Choroid plexus epithelial cell (primary cell): ENCODE measurements at places on chromosomes 5 and 9.

DNA sequence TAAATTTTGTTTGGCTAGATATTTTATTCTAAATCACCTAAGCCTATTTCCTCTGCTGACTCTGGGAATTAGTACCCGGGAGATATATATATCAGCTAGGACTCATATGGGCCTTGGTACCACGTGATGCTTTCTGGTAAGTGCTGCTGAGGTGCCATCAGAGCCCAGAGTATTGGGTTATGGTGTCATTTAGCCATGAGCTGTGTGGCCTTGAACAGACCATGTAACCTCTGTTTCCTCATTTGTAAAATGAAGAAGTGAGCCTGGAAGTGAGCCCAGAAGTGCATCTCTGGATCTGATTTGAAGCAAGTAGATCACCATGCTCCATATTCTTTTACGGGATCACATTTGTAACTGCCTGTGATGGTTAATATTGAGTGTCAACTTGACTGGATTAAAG, 126.1 kb downstream of the GPBP1 start:
- DNase-seq = no peak

DNA sequence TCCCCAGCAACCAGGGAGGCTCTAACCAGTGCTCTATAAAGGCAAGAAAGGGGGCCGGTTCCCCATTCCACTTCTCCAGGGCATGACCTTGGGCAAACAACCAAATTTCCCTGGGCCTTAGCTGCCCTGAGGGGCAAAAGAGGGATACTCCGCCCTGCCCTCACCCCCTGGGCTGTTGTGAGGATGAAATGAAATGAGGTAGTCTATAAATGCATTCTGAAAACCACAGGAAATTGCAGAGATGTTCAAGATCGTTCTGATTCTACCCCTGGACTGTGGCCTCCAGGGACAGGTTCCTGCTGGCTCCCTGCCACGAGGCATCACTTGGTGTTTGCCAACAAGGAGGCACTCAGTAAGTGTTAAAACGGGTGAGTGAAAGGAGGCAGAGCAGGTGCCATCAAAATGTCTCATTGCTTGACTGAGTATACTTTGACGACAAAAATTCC, 5.7 kb downstream of the RAPGEF1 start:
- no peak for DNase-seq

DNA sequence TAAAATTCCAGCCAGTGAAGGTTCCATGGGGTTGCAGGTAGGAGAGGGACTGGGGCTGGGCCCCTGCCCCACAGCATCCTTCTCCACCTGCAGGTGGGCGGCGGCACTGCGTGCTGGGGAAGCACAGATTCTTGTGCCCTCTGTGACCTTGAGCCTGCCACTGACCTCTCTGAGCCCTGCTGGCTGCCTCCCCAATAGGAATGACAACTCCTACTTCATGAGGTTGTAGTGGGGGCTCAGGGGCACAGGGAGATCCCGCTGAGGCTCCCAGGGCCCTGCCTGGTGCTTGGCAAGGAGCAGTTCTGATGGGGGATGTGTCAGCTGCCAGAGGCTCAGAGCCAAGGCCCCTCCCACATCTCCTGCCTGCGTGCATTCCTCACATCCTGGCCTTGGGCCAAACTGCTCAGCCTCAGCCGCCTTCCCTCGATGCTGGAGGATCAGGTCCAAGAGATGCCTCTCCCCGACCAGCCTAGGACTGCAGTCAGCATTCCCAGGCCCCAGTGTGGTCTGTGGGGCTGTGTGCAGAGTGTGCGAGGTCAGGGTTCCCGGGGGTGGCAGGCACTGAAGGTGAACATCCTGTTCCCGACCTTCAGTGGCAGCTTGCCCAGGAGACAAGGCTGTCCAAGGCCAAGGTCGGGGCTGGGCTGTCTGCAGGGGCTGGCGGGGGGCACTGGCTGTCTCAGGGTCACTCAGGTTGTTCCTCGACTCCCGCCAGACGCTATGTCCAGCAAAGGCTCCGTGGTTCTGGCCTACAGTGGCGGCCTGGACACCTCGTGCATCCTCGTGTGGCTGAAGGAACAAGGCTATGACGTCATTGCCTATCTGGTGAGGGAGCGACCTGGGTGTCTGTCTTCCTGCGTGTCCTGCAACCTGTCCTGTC, 7.0 kb downstream of the ASS1 start:
- DNase-seq = peak; percentile 99

GRCh38 chr9:4980086-4980727, 4.9 kb upstream of the JAK2 start:
- DNase-seq = no peak

GRCh38 chr9:18890372-18890771, 142.6 kb downstream of the SAXO1 start:
- DNase-seq = peak; percentile 84

- peak; percentile 26 for DNase-seq
Measured at GRCh38 chr9:83012168-83012921, 50.6 kb downstream of the RASEF start.

GRCh38 chr9:76359365-76359764, 34.9 kb downstream of the RFK start:
- no peak for DNase-seq

GRCh38 chr5:181168595-181169118, 21.3 kb downstream of the OR2V2 start:
- DNase-seq = no peak

- no peak for DNase-seq
Measured at GRCh38 chr5:144404672-144405071, 234.0 kb downstream of the KCTD16 start.

GRCh38 chr9:77810637-77811119, 162.6 kb upstream of the GNA14 start:
- no peak for DNase-seq

GRCh38 chr5:62550103-62550502, 28.5 kb upstream of the LRRC70 start:
- DNase-seq = no peak

DNA sequence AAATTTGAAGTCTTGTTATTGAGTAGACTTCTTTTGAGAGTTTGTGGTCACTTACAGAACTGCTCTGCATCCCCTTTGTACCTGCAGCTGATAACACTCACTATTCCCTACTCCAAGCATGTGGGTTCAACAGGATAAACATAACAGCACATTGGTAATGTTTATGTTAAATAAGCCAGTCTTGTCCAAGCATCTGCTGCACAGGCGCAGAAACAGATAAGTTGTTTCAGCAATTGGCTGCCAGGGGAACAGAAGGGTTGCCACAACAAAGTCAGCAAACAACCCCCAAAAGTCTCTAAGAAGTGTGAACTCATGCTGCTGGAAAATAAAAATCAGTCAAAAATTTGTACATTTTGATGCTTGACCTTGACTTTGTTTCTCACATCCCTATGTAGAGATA, 174.6 kb downstream of the GDNF start:
- DNase-seq = peak; percentile 72

DNA sequence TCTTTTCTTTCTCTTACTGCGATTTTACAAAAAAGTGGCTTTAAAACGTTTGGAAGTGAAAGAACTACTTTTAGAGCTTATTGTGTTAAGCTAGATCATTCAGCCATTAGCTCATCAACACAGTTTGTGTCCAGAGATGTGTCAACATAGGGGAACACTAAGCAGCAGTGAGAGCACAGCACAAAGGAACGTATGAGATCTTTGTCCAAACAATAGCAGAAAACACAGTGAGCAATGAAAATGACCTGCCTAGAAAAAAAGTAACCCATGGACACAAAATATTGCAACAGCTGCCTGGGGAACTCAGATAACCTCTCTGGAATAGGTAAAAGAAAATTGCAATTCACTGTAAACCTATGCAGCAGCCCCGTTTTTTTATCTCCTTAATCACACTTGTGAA, 372.5 kb downstream of the ARHGEF28 start:
- DNase-seq = peak; percentile 58

DNA sequence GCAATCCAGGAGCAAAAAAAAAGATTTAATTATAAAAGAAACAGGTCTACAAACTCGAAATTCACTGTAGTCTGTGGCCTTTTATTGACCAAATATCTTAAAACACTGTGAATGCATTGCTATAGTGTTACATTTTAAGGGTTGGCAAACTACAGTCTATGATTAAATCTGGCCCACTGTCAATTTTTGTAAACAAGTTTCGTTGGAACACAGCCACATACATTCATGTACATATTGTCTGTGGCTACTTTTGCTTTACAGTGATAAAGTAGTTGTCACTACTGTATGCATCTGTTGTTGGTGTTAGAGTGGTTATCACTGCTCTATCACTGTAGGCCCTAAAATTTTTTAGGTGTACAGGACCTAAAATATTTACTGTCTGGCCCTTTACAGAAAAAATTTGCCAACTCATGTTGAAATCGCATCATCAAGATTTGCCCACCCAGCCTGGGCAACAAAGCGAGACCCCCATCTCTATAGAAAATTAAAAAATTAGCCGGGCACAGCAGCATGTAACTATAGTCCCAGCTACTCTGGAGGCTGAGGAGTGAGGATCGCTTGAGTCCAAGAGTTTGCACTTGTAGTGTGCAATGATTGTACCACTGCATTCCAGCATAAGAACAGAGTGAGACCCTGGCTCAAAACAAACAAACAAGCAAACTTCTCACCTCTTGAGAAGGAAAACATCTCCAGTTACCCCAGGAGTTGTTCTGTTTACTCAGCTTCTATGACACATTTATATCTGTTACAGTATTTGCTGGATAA, 89.0 kb downstream of the ERBIN start:
- DNase-seq = peak; percentile 13

DNA sequence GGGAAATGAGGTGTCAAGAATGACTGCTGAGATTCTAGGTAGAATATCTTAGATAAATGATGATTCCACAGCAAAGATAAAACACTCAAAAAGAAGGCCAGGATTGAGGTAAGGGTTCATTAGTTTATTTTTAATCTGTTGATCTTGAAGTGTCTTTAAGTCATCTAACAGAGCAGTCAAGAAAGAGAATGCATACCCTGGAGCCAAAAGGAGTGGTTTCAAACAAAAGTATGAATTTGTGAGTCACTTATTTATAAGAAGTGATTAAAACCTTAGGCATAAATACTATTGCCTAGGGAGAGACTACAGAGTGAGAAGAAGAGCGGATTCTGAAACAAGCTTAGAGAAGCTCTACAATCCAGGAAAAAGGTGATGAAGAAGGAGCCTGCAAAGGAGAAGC, 541.0 kb downstream of the DTWD2 start:
- no peak for DNase-seq

DNA sequence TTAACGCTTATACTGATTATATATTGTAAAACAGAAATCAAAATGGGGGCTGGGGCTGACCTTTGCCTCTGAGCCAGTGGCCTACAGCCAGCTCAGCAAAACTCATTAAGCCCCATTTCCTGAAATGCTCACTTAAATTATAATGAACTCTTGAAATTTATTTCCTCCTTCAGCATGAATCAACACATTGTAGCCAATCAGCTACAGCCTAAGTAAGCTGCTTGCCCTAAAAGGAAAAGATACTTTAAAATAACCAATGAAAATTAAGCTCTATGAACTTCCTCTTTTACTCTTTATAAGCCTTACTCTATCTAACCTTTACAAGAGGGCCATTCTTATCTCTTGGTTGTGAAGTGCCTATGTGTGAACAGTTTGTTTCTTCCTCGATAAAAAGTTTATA, 33.5 kb upstream of the SUB1 start:
- DNase-seq = no peak

DNA sequence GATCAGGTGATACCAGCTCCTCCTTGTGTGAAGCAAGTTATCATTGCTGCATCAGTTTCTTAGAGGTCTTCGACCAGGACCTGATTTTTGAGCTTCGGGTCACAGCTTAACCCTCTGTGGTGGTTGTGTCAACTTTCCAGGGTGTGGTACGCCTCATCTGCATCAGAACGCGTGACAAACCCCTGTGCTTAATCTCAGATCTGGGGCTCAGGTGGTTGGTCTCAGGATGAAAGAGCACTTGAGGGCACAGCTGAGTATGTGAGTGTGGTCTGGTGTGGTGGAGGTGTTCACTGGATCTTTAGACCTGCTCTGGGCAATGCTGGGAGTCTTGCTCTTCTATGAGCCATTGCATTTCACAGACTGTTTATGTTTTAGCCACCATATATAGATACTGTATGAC, 64.1 kb downstream of the OSTF1 start:
- no peak for DNase-seq

DNA sequence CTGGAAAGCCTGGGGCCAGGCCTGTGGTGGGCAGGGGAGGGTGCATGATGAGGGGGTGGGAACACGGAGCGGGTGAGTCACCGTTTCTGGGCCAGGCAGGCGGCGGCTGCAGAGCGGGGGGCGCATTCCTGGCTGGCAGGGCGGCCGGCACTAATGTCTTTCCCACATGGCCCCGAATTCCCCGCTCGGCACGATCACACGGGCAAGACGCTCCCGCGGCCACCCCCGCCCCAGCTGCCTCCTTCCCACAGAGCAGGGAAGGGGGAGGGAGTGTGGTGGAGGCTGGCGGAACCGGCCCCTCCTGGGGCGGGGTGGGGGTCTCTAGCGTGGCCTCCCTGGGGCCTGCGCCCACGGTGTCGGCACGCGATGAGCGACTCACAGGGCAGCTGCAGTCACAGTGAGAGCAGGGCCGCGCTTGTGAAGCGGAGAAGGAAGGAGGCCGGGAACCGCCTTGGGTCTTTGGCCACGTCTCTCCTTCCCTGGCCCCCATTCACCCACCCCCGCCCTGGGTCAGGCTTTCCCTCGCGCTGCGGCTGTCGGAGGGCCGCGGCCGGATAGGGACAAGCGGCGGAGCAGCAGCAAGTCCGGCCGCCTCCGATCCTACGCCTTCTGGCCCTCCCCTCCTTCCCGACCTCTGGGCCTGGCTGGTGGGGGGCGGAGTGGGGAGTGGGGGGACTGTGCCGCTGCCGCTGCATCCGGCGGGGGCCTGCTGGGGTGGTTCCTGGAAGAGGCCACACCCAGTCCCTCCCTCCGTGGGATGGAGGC, 48.9 kb downstream of the CXXC5 start:
- peak; percentile 90 for DNase-seq

DNA sequence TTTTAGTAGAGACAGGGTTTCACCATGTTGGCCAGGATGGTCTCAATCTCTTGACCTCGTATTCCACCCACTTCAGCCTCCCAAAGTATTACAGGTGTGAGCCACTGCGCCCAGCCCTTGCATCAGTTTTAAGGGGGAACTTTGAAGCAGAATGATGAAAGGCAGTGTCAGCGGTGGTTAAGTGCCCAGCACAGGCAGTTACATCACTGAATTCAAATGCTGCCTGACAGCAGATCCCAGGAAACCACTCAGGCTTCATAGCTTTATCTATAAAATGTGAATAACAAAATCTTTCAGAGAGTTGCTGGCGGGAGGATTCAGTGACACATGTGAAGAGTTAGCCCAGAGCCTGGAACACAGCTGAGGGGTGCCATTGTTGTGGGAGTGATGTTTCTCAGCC, 26.5 kb downstream of the FGF1 start:
- no peak for DNase-seq

DNA sequence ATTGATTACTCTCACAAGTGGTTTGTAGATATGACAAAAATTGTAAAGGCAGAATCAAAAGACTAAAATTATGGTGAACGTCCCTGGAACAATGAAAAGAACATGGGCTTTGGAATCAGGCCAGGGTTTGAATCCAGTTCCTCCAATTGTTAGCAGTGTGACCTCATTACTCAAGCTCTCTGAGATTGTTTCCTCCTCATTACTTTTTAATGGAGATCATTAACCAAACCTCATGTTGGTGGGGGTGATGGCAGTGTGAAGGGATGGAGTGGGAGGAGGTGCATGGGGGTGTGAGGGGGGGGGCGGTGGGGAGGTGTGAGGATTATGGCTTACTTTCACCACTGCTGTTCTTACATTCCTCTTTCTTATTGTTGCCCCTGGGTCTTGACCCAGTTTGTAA, 44.1 kb upstream of the FOXE1 start:
- no peak for DNase-seq

- DNase-seq = no peak
Measured at GRCh38 chr5:89275066-89275855, 392.3 kb upstream of the MEF2C start.

GRCh38 chr9:4936823-4937222, 48.2 kb upstream of the JAK2 start:
- DNase-seq = no peak
